Neural crest cell (in vitro differentiated cells): ENCODE measurements at places on chromosomes 1 and 21.

- no peak for DNase-seq
These were observed 243.4 kb downstream of the ADGRL2 start for GRCh38 chr1:82044111-82044510.

DNA sequence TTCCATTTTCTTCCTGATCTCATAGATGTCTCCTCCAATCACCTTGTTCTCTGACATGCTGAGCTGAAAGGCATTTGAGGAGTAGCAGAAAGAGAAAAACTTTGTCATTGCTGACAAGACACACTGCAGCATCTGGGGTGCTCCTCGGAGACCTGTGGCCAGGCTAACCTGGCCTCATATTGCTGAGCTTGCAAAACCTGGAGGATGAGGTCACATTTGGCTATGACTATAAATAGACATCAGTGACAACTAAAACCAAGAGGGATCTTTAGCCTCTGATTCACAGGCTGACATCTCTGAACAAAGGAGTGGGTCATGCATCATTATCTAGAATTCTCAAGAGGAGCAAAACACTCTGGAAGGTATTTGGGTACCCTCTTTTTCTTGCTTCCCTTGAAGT is 83.7 kb downstream of the PROX1 start:
- no peak for DNase-seq

DNA sequence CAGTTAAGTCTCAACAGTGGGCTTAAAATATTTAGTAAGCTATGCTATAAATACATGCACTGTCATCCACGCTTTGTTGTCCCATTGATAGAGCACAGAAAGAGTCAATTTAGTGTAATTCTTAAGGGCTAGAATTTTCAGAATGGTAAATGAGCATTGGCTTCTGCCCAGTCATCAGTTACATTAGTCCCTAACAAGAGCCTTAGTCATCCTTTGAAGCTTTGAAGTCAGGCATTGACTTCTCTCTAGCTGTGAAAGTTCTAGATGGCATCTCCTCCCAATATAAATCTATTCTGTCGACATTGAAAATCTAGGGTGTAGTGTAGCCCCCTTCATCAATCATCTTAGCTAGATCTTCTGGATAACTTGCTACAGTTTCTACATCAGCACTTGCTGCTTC is 12.0 kb upstream of the LPGAT1 start:
- DNase-seq: no peak

- DNase-seq: peak; percentile 77
These were observed 12.3 kb upstream of the IFNLR1 start for GRCh38 chr1:24199291-24199900.

GRCh38 chr1:150414592-150414991 is 50.6 kb downstream of the RPRD2 start:
- no peak for DNase-seq

- no peak for DNase-seq
These were observed 42.0 kb upstream of the PADI2 start for GRCh38 chr1:17161137-17161740.

GRCh38 chr1:184860985-184861754 is 106.5 kb upstream of the EDEM3 start:
- DNase-seq: no peak

- no peak for DNase-seq
These were observed 6.4 kb upstream of the PEF1 start for GRCh38 chr1:31651089-31651420.

DNA sequence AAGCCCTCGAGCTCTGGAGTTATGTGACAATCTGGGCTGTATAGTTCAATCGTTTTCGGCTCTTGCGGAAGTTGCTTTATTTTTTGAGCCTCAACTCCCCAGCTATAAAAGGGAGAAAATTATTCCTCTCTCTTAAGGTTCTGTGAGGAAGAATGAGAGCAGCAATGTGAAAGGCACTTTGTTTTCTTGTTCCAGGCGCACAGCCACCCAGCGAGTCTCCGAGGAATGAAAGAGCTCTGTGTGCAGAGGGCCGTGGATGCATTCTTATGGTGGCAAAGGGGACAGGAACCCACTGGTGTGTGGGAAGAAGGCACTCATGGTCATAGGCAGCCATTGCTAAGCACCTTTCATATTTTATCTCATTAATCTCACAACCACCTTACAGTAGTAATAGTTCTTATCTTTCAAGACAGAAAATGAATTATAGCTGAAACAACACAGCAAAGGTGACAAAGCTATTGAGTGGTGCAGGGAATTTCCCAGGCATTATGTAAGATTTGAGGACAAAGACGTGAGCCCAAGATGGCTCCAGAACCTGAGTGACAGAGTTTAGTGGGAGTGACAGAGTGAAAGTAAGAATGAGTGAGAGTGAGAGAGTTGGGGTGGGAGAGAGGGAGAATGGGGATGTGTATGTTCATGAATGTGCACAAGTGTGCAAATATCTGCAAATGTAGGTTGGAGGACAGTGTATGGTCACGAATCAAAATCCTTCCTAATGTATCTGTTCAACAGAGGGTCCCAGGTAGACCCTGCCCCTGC is 9.4 kb downstream of the CYP2J2 start:
- DNase-seq: no peak

GRCh38 chr1:231124746-231125145 is 37.1 kb upstream of the TRIM67 start:
- DNase-seq: no peak

- DNase-seq: no peak
These were observed 32.6 kb upstream of the HTR1D start for GRCh38 chr1:23249787-23250454.

DNA sequence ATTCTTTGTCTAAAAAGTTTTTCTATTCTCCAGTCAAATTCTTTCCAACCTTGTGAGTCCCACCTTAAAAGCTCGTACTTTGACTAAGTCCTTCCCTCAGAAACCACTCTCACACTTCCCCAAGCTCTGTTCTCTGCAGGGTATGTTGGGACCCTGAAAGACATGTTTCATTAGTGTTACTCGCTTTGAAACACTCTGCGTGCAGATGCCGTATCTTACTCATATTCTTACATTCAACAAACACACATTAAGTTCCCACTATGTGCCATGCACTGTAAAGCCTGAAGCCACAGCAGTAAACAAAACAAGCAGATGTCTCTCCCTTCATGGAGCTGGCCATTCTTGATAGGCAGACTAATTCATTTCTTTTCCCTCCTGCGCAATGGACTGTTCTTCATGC is 229.7 kb downstream of the RERE start:
- DNase-seq: no peak

GRCh38 chr1:99647490-99647889 is 1.6 kb downstream of the PALMD start:
- DNase-seq: no peak
